ENCODE measurements at places on chromosomes 4 and X. TPM values are rescaled to one million over a fixed set of nuclear protein-coding genes. Genes with fewer than 3 reads are reported as not detected.

RASSF6 gene
- 0.34 TPM for total RNA-seq

ABLIM2 gene
- 20.0 TPM for total RNA-seq

BMPR1B gene
- 0.33 TPM for total RNA-seq

GABRQ gene
- not detected for total RNA-seq

GPRIN3 gene
- 28.7 TPM for total RNA-seq

NPY5R gene
- total RNA-seq: 3.6 TPM

CNOT6L gene
- total RNA-seq: 35.4 TPM

EVC2 gene
- total RNA-seq: 23.1 TPM

PAGE2 gene
- not detected for total RNA-seq

IRAK1 gene
- 45.0 TPM for total RNA-seq

AR gene
- 30.0 TPM for total RNA-seq

SLC9A6 gene
- 24.0 TPM for total RNA-seq

RS1 gene
- 0.16 TPM for total RNA-seq

UCP1 gene
- total RNA-seq: not detected

CXCR3 gene
- not detected for total RNA-seq

SPCS3 gene
- total RNA-seq: 50.7 TPM

ALAS2 gene
- total RNA-seq: 2.6 TPM

SYP gene
- total RNA-seq: 0.88 TPM

ADGRL3 gene
- 8.8 TPM for total RNA-seq

IL13RA2 gene
- not detected for total RNA-seq

DGKK gene
- total RNA-seq: not detected

MCF2 gene
- total RNA-seq: not detected

HDX gene
- total RNA-seq: 7.8 TPM

TCEANC gene
- 3.1 TPM for total RNA-seq

RTL3 gene
- 0.22 TPM for total RNA-seq

CYTL1 gene
- 2.4 TPM for total RNA-seq

GYPA gene
- total RNA-seq: not detected

HEPH gene
- total RNA-seq: 7.0 TPM

XPNPEP2 gene
- total RNA-seq: 25.0 TPM

FAM53A gene
- 1.5 TPM for total RNA-seq

AKAP14 gene
- total RNA-seq: not detected

All from subcutaneous adipose tissue (tissue), 4 donors.